ENCODE measurements at places on chromosomes 16 and 17.

GRCh38 chr17:50775926-50776325, 8.6 kb upstream of the ANKRD40CL start:
- DNase-seq, result no peak

DNA sequence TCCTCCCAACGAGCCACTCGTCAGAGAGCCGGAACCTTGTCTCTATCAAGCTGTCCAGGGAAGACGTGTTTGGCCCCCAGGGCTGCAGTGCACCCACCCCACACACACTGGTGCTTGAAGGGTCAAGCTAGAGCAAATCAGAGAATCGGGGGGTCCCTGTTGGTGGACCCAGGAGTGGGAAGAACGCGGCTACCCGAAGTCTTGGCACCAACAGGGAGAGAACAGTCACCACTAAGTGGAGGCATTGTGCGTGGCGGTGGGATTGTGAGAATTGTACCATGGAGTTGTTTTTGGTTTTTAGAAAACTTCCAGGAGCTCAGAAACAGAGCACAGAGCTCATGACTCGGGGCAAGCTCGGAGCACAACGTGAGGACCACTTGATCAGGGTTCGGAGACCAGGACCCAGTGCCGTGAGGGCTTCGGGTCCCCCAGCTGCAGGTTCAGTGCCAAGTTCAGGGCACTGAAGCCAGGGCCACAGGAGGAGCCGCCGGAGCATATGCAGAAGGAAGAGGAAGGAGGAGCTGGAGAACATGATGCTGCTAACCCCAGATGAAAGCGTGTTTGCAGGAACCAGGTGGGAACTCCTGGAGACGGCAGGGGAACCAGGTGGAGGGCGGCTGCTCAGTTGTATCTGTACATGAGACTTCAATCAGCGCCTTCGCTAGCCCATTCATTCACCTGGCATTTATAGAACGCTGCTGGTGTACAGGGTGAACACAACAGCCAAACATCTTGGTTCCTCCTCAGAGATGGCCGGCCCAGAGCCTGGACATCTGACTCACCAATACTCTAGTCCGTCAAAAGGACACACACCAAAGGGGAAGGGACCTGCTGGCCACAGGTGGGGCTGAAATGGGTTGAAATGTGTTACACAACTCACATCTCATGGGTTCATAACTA, 42.8 kb downstream of the METRNL start:
- DNase-seq, result no peak

- no peak for DNase-seq
Observed at GRCh38 chr16:14511800-14512135, 118.3 kb downstream of the PARN start.

DNA sequence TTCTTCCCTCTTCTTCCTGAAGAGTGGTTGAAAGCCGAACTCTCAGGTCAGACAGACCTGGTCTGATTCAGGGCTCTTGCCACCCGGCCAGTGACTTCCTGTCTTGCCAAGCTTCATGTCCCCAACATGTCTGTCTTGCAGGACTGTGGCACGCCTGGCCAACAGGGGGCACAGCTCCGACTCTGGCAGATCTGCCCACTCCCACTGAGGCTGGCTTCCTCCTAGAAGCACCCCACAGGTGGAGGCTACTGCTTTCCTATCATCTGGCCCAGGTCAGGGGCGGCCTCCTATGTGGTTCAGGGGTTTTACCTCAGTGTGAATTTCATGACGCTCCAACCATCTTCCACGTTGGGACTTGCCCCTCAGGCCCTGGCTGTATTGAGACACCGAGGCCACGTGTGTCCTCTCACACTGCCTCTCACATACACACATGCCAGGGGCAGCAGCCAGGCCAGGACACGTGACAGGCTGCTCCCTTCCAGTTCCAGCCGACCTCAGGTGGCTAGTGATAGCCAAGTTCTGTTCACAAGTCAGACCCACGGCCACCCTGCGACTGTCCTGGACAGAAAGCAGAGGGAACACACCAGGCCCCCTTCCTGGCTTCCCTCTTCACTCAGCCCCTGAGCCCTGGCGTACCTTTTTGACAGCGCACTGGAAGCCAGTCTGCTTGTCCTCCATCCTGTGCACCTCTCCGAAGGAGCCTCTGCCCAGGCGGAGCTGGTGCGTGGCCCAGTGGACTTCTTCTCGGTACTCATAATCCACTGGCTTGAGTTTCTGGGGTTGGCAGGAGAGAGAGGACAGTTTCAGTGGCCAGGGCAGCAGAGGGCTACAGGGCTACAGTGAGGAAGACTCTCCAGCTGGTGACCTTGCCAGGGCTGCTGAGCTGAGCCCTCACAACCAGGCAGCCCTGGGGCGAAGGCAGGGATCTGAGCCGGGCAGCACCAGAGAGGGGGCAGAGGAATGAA, 22.6 kb upstream of the SPATA32 start:
- no peak for DNase-seq

GRCh38 chr16:35149550-35149949, 1690.1 kb downstream of the TP53TG3F start:
- no peak for DNase-seq

DNA sequence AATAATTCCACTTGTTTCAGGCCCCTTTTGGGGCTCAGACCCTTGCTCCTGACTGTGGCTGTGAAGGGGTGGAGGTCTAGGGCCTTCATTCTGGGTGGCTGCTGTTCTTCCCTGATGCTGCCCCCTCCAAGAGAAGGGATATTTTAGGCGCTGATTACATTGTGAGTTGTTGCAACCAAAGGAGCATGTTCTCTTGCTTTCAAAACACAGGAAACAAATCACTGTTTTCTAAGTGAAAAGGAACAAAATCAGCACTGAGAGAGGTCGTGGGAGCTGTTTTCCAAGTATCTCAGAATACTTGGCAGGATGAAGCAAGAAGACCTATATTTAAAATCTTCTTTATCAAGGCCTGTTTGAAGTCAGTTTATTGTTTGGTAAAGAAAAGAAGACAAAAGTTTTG, 25.3 kb upstream of the SEC14L1 start:
- DNase-seq, result no peak

DNA sequence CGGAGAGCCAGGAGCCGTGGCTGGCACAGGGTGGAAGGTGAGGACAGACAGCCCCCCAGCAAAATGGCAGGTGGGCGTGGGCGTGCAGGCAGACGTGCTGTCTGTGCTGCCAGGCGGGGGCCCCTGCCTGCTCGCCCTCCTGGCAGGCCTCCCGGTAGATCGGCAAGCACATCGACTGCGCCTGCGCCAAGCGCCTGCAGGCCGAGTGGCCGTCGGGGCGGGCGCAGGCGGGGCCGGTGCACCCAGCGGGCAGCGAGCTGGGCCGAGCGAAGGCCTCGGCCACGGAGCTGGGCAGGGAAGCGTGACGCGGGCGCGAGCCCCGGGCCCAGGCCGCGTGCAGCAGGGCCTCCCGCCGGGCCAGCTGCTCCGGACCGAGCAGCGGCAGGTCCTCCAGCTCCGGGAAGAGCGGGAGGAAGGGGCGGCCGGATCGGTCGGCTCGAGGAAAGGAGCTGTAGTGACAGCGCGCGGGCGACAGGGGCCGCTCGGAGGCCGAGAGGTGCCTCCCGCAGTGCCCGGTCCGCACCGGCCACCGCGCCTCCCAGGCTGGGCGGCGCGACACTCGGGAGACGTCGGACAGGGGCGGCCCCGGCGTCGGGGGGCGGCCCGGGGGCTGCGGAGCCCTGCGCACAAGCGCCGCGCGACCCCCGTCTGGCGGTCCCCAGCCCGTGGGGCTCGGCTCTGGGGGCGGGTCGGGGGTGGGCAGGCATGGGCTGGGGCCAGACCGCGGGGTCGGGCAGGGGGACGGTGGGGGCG, 16.9 kb downstream of the GRIN2C start:
- peak; percentile 83 for DNase-seq

DNA sequence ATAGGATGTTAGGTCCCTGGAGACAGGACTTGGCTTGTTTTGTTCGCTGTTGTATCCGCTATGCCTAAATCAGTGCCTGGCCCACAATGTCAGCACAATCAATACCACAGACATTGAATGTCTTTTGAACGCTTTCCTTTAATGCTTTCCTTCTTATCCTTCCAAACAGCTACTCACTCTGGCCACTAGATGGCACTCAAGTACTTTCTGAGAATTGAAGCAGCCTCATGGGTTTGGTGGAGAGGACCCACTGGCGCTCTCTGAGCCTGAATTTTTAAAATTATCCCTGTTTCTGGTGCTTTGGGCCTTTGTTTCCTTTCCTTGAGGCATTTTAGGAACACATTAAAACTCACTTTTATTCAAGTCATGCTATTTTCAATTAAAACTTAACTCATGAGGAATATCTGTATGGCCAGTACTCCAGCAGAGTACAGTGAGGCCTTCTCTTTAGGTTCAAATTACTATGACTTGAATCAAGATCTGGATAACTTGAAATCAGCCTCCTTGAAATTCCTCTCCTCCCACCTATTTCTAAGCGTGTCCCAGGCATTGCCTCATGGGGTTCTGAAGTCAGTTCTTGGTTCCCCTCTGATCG, 3.2 kb upstream of the NLRP1 start:
- DNase-seq, result peak; percentile 79

- DNase-seq, result no peak
Observed at GRCh38 chr16:79998143-79998542, 397.6 kb upstream of the MAF start.

DNA sequence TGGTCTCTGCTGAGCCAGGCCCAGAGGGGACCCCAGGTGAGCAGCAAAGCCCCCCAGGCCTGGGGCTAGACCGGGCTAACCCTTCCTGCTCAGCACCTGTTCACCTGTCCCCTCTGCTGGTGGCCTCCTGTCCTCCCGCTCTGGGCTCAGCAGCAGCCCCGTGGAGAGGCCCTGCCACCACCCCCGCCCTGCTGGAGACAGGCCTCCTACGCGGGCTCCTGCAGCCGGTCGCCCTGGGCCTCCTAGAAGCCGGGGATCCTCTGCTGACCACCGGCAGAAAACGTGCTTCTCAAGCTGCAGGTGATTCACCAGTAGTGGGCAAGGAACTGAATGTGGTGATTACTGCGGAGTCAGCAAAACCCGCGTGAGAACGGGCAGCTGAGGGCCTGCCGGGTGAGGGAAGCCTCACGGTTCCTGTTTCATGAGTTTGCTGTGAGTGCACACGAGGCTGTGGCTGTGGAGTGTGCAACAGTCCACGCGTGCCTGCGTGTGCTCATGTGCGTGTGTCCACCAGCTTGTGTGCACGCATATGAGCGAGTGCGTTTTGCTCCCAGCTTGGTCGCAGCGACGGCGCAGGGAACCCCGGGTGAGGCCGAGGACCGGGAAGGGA, 792 bp downstream of the SECTM1 start:
- DNase-seq, result peak; percentile 56

DNA sequence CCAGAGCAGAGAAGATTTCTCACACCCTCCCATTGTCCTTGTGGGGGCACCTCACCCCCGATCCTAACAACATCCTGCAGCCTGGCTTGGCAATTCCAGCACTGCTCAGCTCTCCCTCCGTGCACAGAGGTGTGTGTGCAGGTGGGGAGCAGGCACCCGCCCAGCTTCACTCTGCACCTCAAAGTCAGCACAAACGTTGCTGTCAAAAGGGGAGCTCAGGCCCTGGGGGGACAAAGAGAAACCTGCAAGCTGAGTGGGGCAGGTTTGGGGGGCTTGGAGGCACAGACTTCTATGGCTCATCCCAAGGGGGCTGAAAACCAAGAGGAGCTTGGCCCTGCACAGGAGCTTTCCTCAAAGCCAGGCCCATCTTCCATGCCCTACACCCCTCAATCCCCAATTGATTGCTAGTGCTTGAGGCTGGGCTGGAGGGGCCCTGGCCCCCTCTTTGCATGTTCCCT, 231.9 kb upstream of the TNRC6C start:
- DNase-seq, result no peak

GRCh38 chr16:75495076-75495674, at the start of gene CHST6:
Gene CHST6, minus strand, starts transcription at chr16:75495441. Its CDS starts 15,613 bp downstream, at chr16:75479828.
- no peak for DNase-seq

DNA sequence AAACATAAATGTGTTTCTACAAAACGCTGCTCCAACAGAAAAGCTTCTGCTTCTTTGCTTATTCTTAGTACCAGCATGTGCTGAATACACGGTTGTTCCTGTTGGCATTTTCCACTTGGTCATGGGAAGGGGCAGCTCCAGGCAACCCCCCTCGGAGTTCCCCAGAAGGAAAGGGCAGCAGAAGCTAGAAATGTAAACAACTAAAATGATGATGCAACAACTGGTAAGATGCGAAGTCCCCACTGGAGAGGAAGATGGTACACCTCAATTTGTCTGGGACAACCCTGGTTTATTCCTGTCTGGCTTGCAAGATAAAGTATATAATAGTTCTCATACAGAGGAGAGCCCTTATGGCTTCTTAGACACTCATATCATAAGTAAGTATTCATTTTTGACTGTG, 9.2 kb upstream of the CCL13 start:
- no peak for DNase-seq

- no peak for DNase-seq
Observed at GRCh38 chr16:22337849-22338635, 36.4 kb downstream of the CDR2 start.

DNA sequence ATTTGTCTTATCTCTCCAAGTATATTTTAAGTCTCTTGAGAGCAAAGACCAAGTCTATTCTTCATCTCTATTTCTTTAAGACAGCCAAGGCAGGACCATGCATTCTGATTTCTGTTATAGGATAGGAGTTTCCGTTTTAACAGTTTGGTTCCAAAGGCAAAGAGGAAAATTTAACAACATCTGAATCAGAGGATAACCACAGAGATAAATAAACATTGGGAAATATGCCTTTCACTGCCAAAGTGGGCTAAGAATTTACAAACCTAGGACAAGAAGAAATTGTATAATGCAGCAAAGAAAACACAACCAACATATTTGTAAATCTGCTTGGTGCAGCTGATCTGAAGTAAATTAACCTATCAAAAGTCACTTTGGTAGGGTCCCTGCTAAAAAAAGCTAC, 37.7 kb downstream of the USP32 start:
- DNase-seq, result no peak

GRCh38 chr16:84562174-84562815, 55.6 kb downstream of the COTL1 start:
- DNase-seq, result no peak

DNA sequence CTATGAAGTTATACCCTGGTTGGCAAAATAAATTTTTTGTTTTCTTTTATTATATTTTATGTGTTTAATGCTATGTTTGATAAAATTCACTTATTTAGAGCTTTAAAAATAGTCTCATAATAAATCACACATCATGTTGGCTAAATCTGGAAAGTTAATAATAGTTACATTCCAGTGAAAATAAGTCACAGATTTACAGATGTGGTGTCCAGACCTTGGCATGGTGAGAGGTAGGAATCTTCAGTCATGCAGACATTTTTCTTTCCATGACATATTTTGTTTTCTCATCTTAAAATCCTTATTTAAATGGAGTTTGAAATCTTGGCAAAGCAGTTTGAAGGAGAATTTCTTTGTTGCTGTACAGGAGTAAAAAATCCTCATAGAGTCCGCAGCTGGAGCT, 48.1 kb upstream of the GOSR1 start:
- no peak for DNase-seq

- no peak for DNase-seq
Observed at GRCh38 chr16:22665048-22665797, 148.7 kb upstream of the HS3ST2 start.

DNA sequence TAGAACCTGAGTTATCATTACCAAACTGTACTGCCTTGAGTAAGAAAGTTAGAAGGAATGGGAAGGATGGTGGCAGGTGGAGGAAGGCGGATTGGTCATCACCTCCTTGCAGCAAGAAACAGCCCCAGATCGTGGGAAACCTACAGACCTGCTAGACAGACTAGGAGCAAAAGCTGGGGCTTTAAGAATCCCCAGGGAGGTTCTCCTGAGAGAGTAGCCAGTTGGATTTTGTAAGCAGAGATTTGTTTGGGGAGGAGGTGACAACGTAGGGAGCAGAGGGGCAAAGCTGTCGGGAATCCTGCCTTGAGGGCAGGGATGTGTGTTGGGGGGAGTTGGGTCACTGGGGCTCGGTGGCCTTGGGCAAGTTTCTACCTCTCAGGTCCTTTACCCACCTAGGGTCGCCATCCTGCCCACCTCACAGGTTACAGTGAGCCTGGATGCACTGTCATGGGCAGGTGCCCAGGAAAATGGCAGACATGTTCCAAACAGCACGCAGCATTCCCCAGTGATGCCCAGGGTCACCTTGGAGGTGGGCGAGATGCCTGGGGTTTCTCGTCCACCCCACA, 49.2 kb upstream of the STH start:
- DNase-seq, result no peak

Data from NCI-H526 (cell line).